CD4-positive, alpha-beta T cell treated with Interleukin-6 at 100 ng/mL for 8 hours (primary cell): ENCODE measurements at places on chromosomes 11 and 22.
A peak's percentile ranks its signal among the peaks of the same experiment; 100 is the strongest.

DNA sequence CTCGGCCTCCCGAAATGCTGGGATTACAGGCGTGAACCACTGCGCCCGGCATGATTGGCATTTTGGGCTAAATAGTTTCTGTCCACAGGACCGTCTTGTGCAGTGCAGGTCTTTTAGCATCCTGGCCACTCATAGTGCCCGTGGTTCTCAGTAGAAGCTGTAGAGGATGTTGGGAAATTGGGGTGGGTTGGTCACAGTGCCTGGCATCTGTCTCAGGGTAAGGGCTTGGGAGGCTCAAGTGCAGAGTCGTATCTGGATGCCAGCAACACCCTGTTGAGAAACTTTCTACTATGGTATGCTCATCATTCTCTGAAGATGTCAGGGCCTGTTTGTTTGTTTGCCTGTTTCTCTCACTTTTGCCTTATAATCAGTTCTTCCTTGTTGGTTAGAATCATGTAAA is 21.9 kb downstream of the UBE2L3 start:
- DNase-seq: no peak

DNA sequence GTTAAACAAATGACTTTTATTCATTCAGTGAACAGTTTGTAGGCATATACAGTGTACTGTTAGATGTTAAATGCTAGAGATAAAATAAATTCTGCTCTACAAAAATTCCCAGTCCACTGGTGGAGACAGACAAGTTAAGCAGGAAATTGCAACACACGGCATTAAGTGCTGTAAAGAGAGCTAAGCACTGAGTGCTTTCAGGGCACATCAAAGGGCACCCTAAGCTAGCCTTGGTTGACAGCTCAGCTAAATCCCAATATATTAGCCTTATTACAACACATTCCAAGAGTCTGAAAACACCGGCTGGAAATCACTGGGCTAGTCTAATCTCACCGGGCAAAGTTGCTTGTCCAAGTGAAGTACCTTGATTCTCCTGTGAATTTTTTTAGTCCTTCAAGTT is 55.1 kb downstream of the NOX4 start:
- no peak for DNase-seq

- DNase-seq: no peak
Observed at GRCh38 chr22:42116848-42117424, 13.7 kb downstream of the CYP2D6 start.

- DNase-seq: peak; percentile 32
Observed at GRCh38 chr11:118436639-118437207, 431 bp downstream of the KMT2A start.
